ENCODE measurements at places on chromosomes 11 and 22. TPM values are rescaled to one million over a fixed set of nuclear protein-coding genes. Genes with fewer than 3 reads are reported as not detected.

The GANAB gene
- total RNA-seq = 344 TPM

The UBQLN3 gene
- not detected for total RNA-seq

The C1QTNF4 gene
- 0.20 TPM for total RNA-seq

The HBG1 gene
- total RNA-seq = not detected

The WNT7B gene
- 1.6 TPM for total RNA-seq

The ELF5 gene
- not detected for total RNA-seq

DNA sequence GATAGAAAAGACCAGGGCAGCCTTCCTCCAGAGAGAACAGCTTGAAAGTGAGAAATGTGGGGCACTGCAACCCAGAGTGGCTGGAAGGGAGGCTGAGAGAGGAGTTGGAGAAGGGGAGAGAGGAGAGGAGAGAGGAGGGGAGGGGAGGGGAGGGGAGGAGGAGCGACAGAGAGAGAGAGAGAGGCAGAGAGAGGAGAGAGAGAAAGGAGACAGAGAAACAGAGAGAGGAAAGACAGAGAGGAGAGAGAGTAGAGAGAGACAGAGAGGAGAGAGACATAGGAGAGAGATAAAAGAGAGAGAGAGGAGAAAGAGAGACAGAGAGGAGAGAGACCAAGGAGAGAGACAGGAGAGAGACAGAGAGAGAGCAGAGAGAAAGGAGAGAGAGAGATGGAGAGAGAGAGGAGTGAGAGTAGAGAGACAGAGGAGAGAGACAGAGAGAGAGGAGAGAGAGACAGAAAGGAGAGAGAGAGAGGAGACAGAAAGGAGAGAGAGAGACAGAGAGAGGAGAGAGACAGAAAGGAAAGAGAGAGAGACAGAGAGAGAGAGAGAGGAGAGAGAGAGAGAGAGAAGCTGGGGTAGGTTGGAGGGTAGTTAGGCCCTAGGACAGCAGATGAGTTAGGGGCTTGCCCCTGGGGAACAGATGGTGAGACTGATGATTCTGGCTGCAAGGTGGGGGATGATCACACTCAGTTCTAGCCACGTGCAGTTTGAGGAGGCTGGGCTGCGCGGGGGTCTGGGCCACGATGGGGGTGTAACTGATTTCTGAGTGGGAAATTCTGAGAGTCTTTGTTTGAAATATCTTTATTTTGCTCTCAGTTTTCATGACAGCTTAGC lies 8.5 kb upstream of the SCYL1 start:
- no peak overlapping the region for H3K27ac ChIP-seq
- DNase-seq = no peak
- H3K27me3 ChIP-seq = no peaks in the 10 kb centered on the region
- H3K36me3 ChIP-seq = no peaks in the 10 kb centered on the region

- H3K4me1 ChIP-seq = no peaks in the 10 kb centered on the region
- no peak overlapping the region for H3K4me3 ChIP-seq
- no peak for DNase-seq
- H3K27me3 ChIP-seq = no peaks in the 10 kb centered on the region
- H3K36me3 ChIP-seq = no peaks in the 10 kb centered on the region
These were observed 154.2 kb downstream of the MPPED1 start for GRCh38 chr22:43566021-43566420.

- no peak overlapping the region for H3K4me3 ChIP-seq
- H3K27ac ChIP-seq = no peak overlapping the region
- no peak for DNase-seq
- peaks cover 6% of the 10 kb centered on the region for H3K27me3 ChIP-seq
These were observed 67.6 kb downstream of the PIWIL3 start for GRCh38 chr22:24706732-24707469.

- peaks cover 4% of the 10 kb centered on the region for H3K27me3 ChIP-seq
- H3K27ac ChIP-seq = no peak overlapping the region
- no peak overlapping the region for H3K4me3 ChIP-seq
- DNase-seq = no peak
- H3K4me1 ChIP-seq = peaks cover 6% of the 10 kb centered on the region
- no peaks in the 10 kb centered on the region for H3K36me3 ChIP-seq
These were observed 44.8 kb upstream of the AMPD3 start for GRCh38 chr11:10410106-10410843.

DNA sequence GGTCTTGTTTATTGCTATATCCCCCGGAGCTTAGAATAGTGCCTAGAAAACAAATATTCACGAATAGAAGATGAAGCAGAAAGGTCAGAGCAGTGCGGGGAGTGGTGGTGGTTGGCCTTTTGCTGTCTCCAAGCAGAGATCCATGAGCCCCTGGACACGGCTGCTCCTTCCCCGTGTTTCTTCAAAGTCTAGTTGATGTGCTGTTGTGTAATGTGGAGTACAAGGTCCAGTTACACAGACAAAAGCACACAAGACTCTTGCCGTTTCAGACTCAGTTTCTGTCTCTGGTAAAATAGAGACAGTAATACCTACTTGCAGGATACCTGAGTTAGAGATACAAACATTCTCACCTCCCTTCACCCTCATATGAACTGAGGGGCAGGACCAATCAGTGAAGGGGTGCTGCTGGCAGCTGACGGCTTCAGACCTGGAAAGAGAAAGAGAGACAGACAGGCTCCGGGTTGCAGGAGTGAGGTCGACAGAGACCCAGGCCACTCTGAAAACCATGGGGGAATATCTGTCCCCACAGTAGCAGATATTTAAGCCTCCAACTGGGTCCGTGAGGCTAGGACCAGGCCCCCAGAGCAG lies 56.2 kb downstream of the RASSF10 start:
- no peak for DNase-seq
- H3K4me3 ChIP-seq = no peak overlapping the region
- H3K36me3 ChIP-seq = no peaks in the 10 kb centered on the region
- no peak overlapping the region for H3K27ac ChIP-seq
- H3K27me3 ChIP-seq = peaks cover 22% of the 10 kb centered on the region

- no peaks in the 10 kb centered on the region for H3K27me3 ChIP-seq
- no peak overlapping the region for H3K4me3 ChIP-seq
- no peak overlapping the region for H3K27ac ChIP-seq
These were observed 4.4 kb downstream of the CAT start for GRCh38 chr11:34443136-34443535.

All from astrocyte (in vitro differentiated cells and primary cell).